H1 (cell line): ENCODE measurements at places on chromosomes 3 and 15.

DNA sequence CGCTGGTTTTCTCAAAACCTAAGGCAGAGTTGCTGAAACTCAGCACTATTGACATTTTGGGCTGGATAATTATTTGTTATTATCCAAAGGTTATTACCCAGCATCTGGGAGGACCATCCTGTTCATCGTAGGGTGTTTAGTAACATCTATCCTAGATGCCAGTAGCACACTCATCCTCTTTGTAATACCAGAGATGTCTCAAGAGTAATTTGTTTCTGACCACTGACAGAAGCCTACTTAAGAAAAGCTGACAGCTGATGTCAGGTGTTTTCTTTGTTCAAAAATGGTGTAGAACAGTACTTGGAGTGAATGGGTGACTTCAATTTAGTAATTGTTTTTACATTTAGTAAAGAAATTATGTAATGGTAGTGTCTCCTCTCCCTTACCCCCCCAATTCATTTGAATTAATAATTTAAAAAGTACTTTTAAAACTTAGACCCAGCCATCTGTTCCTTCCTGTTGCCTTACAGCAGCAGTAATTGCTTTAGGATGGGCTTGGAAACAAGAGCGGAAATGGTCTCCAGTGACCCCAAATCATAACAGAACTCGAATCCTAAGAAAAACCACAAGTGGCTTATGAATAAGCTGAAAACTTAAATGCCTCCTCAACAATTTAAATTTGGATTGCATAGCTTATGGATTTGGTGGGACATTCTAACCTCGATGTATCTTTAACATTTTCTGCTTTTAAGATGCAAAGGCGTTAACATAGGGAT is 105.4 kb downstream of the PTPRG start:
- no peaks in the 10 kb centered on the region for H3K27me3 ChIP-seq
- H3K36me3 ChIP-seq: no peaks in the 10 kb centered on the region
- no peak overlapping the region for H3K27ac ChIP-seq
- DNase-seq: no peak

- H3K27ac ChIP-seq: no peak overlapping the region
- H3K4me1 ChIP-seq: no peaks in the 10 kb centered on the region
- H3K36me3 ChIP-seq: no peaks in the 10 kb centered on the region
- no peak for DNase-seq
- no peak overlapping the region for H3K4me3 ChIP-seq
Measured at GRCh38 chr3:9214185-9214584, 35.3 kb downstream of the SRGAP3 start.

DNA sequence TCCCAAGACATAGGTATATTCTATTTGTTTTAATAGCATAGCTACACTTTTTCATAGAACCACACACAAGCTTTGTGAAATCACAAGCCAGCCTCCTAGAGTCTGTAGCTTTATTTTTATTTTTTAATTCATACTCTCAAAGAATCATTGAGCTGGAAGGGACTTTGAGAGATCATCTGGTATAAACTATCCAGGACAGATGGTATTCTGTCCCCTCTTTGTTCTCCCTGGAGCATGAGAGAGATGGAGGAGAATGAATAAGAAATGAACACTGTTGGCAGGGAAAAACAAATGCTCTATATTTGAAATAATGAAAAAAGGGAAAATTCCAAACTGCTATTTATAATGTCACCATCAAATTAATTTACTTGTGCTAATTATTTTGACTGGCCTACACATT is 338.7 kb upstream of the IL12A start:
- DNase-seq: no peak
- H3K27me3 ChIP-seq: no peaks in the 10 kb centered on the region
- no peaks in the 10 kb centered on the region for H3K4me1 ChIP-seq
- no peak overlapping the region for H3K27ac ChIP-seq
- no peaks in the 10 kb centered on the region for H3K36me3 ChIP-seq

GRCh38 chr3:39657775-39658174 is 151.6 kb upstream of the MYRIP start:
- no peak overlapping the region for H3K4me3 ChIP-seq
- H3K27me3 ChIP-seq: no peaks in the 10 kb centered on the region
- H3K4me1 ChIP-seq: no peaks in the 10 kb centered on the region
- H3K27ac ChIP-seq: no peak overlapping the region
- H3K36me3 ChIP-seq: no peaks in the 10 kb centered on the region
- no peak for DNase-seq

GRCh38 chr3:126854666-126855065 is 128.2 kb upstream of the PLXNA1 start:
- H3K4me1 ChIP-seq: peaks cover 25% of the 10 kb centered on the region
- no peaks in the 10 kb centered on the region for H3K27me3 ChIP-seq
- DNase-seq: no peak
- no peak overlapping the region for H3K27ac ChIP-seq
- H3K4me3 ChIP-seq: no peak overlapping the region

DNA sequence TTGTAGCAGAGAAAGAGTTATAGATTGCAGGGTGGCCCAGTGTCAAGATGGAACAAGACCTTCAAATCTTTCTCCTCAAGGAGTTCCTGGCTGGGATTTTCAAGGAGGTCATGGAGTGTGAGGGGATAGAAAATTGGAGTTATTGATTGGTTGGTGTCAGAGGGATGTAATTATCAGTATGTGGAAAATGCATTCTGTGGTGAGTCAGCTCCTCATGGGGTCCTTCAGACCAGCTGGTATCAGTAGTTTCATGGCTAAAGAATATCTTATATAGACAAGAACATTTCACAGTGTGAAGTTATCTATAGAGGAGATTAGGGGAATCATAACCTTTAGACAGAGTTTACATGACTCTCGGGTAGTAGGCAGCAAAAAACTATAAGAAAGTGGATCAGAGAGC is 1114.0 kb upstream of the GBE1 start:
- no peaks in the 10 kb centered on the region for H3K4me1 ChIP-seq
- DNase-seq: no peak
- H3K27ac ChIP-seq: no peak overlapping the region
- H3K36me3 ChIP-seq: no peaks in the 10 kb centered on the region
- no peaks in the 10 kb centered on the region for H3K27me3 ChIP-seq

GRCh38 chr3:14401692-14402303 is 608 bp upstream of the SLC6A6 start:
- no peak for DNase-seq
- H3K27ac ChIP-seq: peak overlapping the region; percentile 66; the same call in 1 of the 2 replicates
- peak overlapping the region; percentile 36 for H3K4me3 ChIP-seq
- H3K4me1 ChIP-seq: peaks cover 25% of the 10 kb centered on the region
- no peaks in the 10 kb centered on the region for H3K36me3 ChIP-seq
- no peaks in the 10 kb centered on the region for H3K27me3 ChIP-seq

GRCh38 chr15:40469776-40470390 is 901 bp upstream of the CHST14 start:
- peak overlapping the region; percentile 34 for H3K4me3 ChIP-seq
- H3K27me3 ChIP-seq: peaks cover 3% of the 10 kb centered on the region; the same call in 1 of the 2 replicates
- no peak for DNase-seq
- H3K27ac ChIP-seq: 0 out of 2 replicates have a peak overlapping the region, but pooled peaks have one; percentile 57
- H3K4me1 ChIP-seq: peaks cover 10% of the 10 kb centered on the region

- DNase-seq: no peak
- no peak overlapping the region for H3K4me3 ChIP-seq
- H3K27ac ChIP-seq: no peak overlapping the region
- no peaks in the 10 kb centered on the region for H3K36me3 ChIP-seq
Measured at GRCh38 chr3:13200465-13200864, 127.2 kb upstream of the IQSEC1 start.

- peaks cover 14% of the 10 kb centered on the region; the same call in 1 of the 2 replicates for H3K4me1 ChIP-seq
- no peaks in the 10 kb centered on the region; the same call in 1 of the 2 replicates for H3K27me3 ChIP-seq
- no peak overlapping the region for H3K4me3 ChIP-seq
Measured at GRCh38 chr15:74170875-74171578, 2.5 kb upstream of the ISLR start.

DNA sequence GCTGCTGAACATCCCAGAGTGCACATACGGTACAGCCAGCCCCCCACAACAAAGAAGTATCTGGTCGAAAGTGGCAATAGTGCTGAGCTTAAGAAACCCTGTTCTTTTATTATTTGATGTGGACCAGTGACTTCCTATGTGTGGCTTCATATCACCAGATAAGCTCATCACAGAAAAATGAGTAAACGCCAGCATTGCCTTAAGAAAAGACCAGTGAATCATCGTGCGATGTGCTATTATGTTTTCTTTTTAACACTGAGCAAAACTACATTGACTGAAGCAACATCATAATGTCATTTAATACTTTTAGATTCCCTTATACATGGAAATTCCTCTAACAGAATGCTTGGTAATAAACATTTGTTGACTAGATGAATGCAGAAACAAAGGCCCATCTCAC is 45.2 kb upstream of the ARRDC4 start:
- no peaks in the 10 kb centered on the region for H3K4me1 ChIP-seq
- no peak for DNase-seq
- no peak overlapping the region for H3K27ac ChIP-seq
- no peaks in the 10 kb centered on the region for H3K36me3 ChIP-seq

GRCh38 chr15:73865904-73866303 is 7.5 kb upstream of the TBC1D21 start:
- H3K27me3 ChIP-seq: no peaks in the 10 kb centered on the region
- H3K4me3 ChIP-seq: no peak overlapping the region
- H3K27ac ChIP-seq: no peak overlapping the region

- H3K36me3 ChIP-seq: no peaks in the 10 kb centered on the region
- H3K27ac ChIP-seq: no peak overlapping the region
- no peaks in the 10 kb centered on the region for H3K4me1 ChIP-seq
- H3K4me3 ChIP-seq: no peak overlapping the region
Measured at GRCh38 chr3:171564748-171565480, 104.7 kb upstream of the TNIK start.

- no peaks in the 10 kb centered on the region for H3K4me1 ChIP-seq
- H3K27ac ChIP-seq: no peak overlapping the region
Measured at GRCh38 chr15:70406617-70407335, 309.1 kb upstream of the TLE3 start.

GRCh38 chr3:172007065-172007370 is 32.4 kb upstream of the FNDC3B start:
- no peaks in the 10 kb centered on the region for H3K36me3 ChIP-seq
- H3K27ac ChIP-seq: no peak overlapping the region
- no peaks in the 10 kb centered on the region for H3K27me3 ChIP-seq
- no peak for DNase-seq

GRCh38 chr3:172559020-172559419 is 35.8 kb upstream of the TNFSF10 start:
- no peak overlapping the region for H3K4me3 ChIP-seq
- H3K36me3 ChIP-seq: no peaks in the 10 kb centered on the region
- H3K27ac ChIP-seq: no peak overlapping the region
- DNase-seq: no peak

GRCh38 chr3:158430968-158431367 is 140.0 kb upstream of the MLF1 start:
- H3K4me3 ChIP-seq: no peak overlapping the region
- H3K27me3 ChIP-seq: no peaks in the 10 kb centered on the region
- DNase-seq: no peak

- H3K27ac ChIP-seq: no peak overlapping the region
- H3K27me3 ChIP-seq: no peaks in the 10 kb centered on the region
- no peaks in the 10 kb centered on the region for H3K36me3 ChIP-seq
- no peak for DNase-seq
- H3K4me3 ChIP-seq: no peak overlapping the region
Measured at GRCh38 chr15:49644364-49644794, 23.5 kb downstream of the DTWD1 start.

- no peak overlapping the region for H3K4me3 ChIP-seq
- peaks cover 18% of the 10 kb centered on the region for H3K4me1 ChIP-seq
- no peak overlapping the region for H3K27ac ChIP-seq
- H3K36me3 ChIP-seq: no peaks in the 10 kb centered on the region
- DNase-seq: no peak
Measured at GRCh38 chr15:40277471-40277870, 5.4 kb downstream of the ANKRD63 start.

- H3K4me1 ChIP-seq: no peaks in the 10 kb centered on the region; the same call in 1 of the 2 replicates
- H3K36me3 ChIP-seq: no peaks in the 10 kb centered on the region
- DNase-seq: no peak
Measured at GRCh38 chr15:59307165-59307537, 65.5 kb downstream of the MYO1E start.

DNA sequence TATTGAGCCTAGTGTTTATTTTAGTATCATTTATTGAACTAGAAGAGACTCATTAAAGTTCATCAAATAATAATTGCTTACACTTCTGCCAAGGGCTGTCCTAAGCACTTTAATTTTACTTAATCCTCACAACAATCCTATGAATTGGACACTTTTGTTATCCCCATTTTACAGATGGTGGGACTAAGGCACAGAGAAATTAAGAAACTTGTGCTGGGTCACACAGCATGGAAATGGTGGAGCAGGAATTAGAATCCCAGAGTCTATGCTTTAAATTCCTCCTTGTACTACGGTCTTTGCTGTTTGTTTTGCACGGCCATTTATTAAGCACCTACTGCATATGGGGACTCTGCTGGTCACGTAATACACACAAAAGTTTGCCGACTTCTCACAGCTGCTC is 7.9 kb downstream of the ATP2B2 start:
- no peak for DNase-seq
- no peaks in the 10 kb centered on the region for H3K4me1 ChIP-seq
- no peaks in the 10 kb centered on the region for H3K27me3 ChIP-seq
- H3K27ac ChIP-seq: no peak overlapping the region
- H3K4me3 ChIP-seq: no peak overlapping the region

DNA sequence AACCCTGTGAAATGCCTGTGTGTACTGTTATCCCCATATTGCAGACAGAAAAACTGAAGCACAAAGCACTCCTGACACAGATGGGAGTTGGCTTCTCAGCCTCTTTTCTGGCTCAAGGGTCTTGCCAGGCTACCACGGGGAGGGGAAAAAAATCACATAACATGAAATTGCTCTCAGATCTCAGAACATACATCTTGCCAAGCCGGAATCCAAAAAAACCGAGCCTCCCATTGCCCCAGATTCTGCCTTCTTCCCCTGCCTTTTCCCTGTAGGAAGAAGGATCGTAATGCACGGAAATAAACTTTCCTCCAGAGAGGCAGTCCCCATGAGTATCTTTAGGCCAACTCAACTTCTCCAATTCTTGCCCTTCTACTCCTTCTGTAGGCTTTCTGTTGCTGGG is 16.6 kb upstream of the MRPS22 start:
- no peak overlapping the region for H3K27ac ChIP-seq
- no peaks in the 10 kb centered on the region for H3K4me1 ChIP-seq
- H3K4me3 ChIP-seq: no peak overlapping the region
- DNase-seq: no peak

DNA sequence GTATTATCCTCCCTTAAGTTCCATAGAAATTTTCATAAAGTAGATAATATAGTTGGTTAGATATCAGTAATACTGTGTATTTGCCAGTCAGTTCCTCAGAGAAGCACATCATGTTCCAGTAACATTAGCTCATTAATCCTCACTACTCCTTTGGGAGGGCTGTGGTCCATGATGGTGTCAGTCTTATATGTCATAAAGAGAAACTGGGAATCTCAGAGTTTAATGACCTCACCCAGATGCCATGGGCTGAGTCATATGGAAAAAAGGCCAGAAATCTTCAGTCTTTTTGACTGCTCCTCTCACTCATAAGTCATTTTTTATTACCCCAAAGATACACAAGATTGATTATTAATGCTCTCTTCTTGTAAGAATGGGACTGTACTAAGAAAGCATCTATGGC is 188.6 kb downstream of the CHL1 start:
- H3K27ac ChIP-seq: no peak overlapping the region
- no peak overlapping the region for H3K4me3 ChIP-seq
- DNase-seq: no peak
- H3K27me3 ChIP-seq: no peaks in the 10 kb centered on the region
